Activated naive CD4-positive, alpha-beta T cell treated with anti-CD3 and anti-CD28 coated beads, Interleukin-2, amount 10 ng/mL, durations not matched to agents 7 days and 5 days (primary cell): ENCODE measurements at places on chromosomes 6 and 20.

- no peaks in the 10 kb centered on the region for H3K4me1 ChIP-seq
- no peak overlapping the region for H3K27ac ChIP-seq
- H3K27me3 ChIP-seq = no peaks in the 10 kb centered on the region
- H3K36me3 ChIP-seq = no peaks in the 10 kb centered on the region
Measured at GRCh38 chr20:6780433-6781190, 13.1 kb downstream of the BMP2 start.

DNA sequence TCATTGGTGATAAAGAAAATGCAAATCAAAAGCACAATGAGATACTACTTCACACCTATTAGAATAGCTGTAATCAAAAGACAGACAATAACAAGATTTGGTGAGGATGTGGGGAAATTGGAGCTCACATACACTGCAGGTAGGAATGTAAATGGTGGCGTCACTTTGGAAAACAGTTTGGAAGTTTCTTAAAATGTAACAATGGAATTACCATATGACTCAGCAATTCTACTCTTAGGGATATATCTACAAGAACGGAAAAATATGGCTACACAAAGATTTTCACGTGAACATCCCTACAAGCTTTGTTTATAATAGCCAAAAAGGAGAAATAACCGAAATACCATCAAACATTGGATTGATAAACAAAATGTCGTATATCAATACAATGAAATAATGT is 270.4 kb downstream of the DOK5 start:
- H3K4me1 ChIP-seq = no peaks in the 10 kb centered on the region
- H3K4me3 ChIP-seq = no peak overlapping the region
- no peaks in the 10 kb centered on the region for H3K27me3 ChIP-seq
- DNase-seq = no peak
- H3K36me3 ChIP-seq = no peaks in the 10 kb centered on the region

DNA sequence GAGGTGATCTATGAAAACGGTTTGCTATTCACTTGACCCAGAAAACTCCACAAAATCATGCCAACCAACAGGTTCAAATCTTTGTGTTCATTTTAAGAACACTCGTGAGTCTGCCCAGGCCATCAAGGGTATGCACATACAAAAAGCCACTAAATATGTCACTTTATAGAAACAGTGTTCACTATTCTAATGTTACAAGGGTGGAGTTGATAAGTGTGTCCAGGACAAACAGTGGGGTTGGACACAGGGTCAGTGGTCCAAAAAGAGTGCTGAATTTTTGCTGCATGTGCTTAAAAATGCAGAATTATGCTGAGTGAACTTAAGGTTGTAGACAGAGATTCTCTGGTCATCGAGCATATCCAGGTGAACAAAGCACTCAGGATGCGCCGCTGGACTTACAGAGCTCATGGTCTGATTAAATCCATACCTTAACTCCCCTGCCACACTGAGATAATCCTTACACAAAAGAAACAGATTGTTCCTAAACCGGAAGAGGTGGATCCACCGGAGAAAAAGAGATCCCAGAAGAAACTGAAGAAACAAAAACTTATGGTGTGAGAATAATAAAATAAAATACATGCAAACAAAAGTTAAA is 23.5 kb downstream of the KIAA0408 start:
- H3K36me3 ChIP-seq = no peaks in the 10 kb centered on the region
- H3K27me3 ChIP-seq = peaks cover 12% of the 10 kb centered on the region
- H3K4me3 ChIP-seq = no peak overlapping the region
- no peak for DNase-seq

DNA sequence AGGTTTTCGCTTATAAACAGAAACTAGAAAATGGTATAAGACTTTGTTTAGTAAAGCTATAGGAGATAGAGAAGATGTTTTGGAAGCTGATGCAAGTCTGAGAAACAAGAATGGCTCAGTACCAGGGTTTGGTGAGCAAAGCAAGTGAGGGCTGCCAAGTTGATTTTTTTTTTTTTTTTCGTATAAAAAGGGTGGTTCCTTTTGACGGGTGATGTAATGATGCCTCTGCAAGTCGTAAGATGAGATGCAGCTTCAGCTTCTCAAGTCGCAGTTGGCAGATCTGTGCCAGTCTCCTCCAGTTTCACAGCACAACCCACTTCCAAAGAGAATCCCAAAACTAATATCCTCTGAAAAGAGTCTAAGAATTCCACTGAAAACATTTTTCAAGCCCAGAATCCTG is 252.8 kb upstream of the CDH4 start:
- DNase-seq = no peak

- H3K27ac ChIP-seq = no peak overlapping the region
- peaks cover 3% of the 10 kb centered on the region for H3K4me1 ChIP-seq
- DNase-seq = no peak
- peaks cover 17% of the 10 kb centered on the region for H3K27me3 ChIP-seq
Measured at GRCh38 chr6:52877168-52877567, 32.3 kb downstream of the GSTA3 start.
